ENCODE measurements at places on chromosomes 1 and 21.

GRCh38 chr1:33009561-33009960 lies 27.1 kb downstream of the AK2 start:
- no peak for DNase-seq

GRCh38 chr1:1116701-1117468 lies 996 bp upstream of the C1orf159 start:
- peak; percentile 37 for DNase-seq

DNA sequence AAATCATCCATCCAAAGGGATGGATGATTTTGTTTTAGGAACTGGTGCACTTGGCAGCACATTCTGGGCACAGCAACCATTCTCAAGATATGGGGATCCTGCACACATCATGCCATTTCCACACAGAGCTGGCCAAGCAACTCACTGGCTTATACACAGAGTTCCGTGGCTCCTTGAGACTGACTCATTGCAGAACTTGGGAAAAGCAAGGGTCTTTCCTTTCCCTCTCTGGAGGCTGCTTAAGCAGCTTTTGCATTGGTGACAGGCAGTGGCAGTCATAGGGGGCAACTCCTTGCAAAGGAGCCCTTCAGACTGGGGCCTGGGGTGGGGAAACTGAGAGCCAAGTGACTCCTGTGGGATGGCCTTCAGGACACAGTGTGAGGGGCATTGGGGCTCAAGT lies 1.9 kb upstream of the MAD2L2 start:
- no peak for DNase-seq

GRCh38 chr1:108357802-108358201 lies 92.3 kb upstream of the NBPF6 start:
- no peak for DNase-seq
